ENCODE measurements at places on chromosomes 1 and 21. TPM values are rescaled to one million over a fixed set of nuclear protein-coding genes. Genes with fewer than 3 reads are reported as not detected.

Gene FBLIM1
- total RNA-seq, result 373 TPM

Gene C1QB
- not detected for total RNA-seq

Gene FAAH
- 10.5 TPM for total RNA-seq

Gene C1orf167
- not detected for total RNA-seq

Gene OR2T33
- total RNA-seq, result 0.54 TPM

Gene NKAIN1
- total RNA-seq, result 0.79 TPM

Gene VWA5B1
- total RNA-seq, result not detected

Gene C8A
- total RNA-seq, result not detected

Gene PATJ
- total RNA-seq, result 35.1 TPM

Gene PRCC
- 34.5 TPM for total RNA-seq

Gene CBR3
- total RNA-seq, result 2.4 TPM

Gene SIK1
- total RNA-seq, result 16.1 TPM

Gene ARHGAP30
- total RNA-seq, result 2.5 TPM

Gene ERMAP
- total RNA-seq, result 34.9 TPM

Gene SERINC2
- total RNA-seq, result 12.2 TPM

Gene ERICH3
- not detected for total RNA-seq

Gene S100A7A
- total RNA-seq, result not detected

Gene CLCN6
- 5.5 TPM for total RNA-seq

Gene NGF
- total RNA-seq, result 2.7 TPM
